ENCODE measurements at places on chromosomes 4 and X.

DNA sequence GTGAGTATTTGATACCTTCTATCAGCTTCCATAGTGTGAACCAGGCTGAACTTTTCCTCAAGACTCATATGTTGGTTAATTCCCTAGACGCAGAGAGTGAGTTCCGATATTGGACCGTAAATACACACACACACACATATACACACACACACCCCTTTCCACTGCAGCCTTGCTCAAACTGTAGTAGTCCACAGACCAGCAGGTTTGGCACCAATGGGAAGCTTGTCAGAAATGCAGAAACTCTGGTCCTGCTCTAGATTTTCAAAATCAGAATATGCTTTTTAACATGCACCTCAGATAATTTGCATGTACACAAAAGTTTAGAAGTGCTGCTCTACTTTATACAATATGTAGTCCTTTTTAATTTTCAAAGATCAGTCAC lies 27.6 kb upstream of the ZNF280C start:
- DNase-seq: no peak

GRCh38 chrX:146144039-146144438 lies 326.4 kb downstream of the SLITRK2 start:
- DNase-seq: no peak

- DNase-seq: no peak
Measured at GRCh38 chr4:158169931-158170690, 2.7 kb downstream of the GASK1B start.

DNA sequence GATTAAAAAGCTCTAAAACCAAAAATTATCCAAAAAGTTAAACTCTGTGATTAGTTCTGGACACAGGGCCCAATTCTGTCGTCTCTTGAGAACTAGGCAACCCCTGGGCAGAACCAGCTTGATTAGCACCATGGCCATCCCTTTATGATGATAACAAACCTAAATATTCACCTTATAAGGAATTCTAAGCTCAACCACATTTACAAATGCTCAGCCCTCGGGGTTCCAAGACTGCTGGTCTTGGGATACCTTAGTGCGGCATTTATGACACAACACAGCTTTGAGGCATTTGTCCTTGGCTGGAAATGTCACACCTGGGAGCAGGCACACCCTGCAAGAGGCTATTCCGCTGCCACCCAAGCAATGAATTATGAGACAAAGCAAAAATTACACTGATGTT lies 27.5 kb upstream of the NAP1L5 start:
- no peak for DNase-seq
